ENCODE measurements at places on chromosomes 1 and 21.

DNA sequence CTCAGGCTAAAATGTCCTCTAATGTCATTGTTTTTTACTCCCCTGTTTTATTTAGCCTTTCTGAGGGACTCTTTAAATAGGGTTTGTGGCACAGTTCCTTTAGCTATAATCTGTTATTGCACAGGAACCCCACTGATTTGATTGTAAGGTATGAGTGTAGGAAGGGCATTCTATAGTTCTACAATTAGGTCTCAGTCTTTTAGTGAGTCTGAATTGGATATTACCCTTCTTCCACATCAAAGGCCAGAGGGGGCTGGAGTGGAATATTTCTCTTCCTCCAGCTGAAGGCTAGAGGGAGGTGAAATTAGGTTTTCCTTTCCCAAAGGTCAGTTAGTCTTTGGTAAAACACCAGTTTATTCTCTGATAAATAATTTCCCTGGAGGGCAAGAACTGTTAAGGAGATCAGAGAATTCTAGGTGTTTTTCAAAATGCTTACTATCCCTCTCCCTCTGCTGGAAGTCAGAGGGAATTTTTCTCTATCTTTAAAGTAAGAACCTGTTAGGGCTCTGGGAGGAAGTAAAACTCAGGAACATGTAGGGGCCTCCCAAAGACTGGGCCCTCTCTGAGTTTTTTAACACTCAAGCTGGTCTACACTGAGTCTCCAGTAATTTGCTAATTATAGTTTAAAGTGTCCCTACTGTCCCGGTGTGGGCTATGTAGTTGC is 176.3 kb upstream of the ZNHIT6 start:
- DNase-seq = no peak

DNA sequence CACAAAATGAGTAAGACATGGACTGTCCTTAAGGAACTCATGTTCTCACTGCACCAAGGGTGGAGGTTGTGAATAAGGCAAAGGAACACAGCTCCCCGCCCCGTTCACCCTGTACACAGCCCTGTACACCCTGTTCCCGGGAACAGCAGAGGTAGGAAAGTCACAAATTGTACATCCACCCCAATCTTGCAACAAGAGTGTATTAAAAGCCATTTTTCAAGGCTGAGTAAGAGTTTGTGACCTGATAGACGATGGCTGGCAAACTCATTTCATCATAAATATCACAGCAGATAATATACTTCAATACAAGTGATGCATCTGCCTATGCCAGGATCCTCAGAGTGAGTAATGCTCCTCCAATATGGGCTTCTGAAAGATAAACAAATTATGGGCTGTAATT is 52.5 kb upstream of the CAMK1G start:
- no peak for DNase-seq

- no peak for DNase-seq
Measured at GRCh38 chr1:205972081-205972480, 28.8 kb upstream of the SLC26A9 start.

GRCh38 chr1:93904228-93904627 is 5.0 kb downstream of the GCLM start:
- DNase-seq = no peak

- no peak for DNase-seq
Measured at GRCh38 chr1:101965341-101965740, 31.4 kb downstream of the OLFM3 start.

DNA sequence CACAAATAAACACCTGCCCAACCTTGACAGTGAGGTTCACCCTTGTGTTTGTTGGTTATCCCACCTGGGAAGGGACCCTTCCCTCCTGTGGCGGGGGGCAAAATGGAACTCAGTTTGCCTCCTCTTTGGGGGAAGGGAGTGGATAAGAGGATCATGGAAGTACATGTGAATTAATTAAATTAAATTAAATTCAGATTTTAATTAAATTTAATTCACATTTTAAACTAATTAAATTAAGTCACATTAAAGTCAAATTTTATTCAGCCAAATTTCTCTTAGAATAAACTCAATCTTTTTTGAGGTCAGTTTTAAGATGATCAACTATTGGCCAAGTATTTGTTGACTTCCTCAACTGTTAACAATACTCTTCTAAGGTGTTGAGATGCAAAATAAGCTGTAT is 252.4 kb upstream of the AJAP1 start:
- DNase-seq = no peak

- DNase-seq = peak; percentile 22
Measured at GRCh38 chr1:165075725-165076370, 280.7 kb downstream of the LMX1A start.

- DNase-seq = no peak
Measured at GRCh38 chr21:41659791-41660560, 106.9 kb downstream of the RIPK4 start.

GRCh38 chr1:24451746-24452145 is 36.1 kb downstream of the NIPAL3 start:
- DNase-seq = no peak

- DNase-seq = no peak
Measured at GRCh38 chr1:172252958-172253357, 167.5 kb upstream of the C1orf105 start.

GRCh38 chr1:185704181-185704580 is 30.0 kb upstream of the HMCN1 start:
- DNase-seq = no peak

- peak; percentile 57 for DNase-seq
Measured at GRCh38 chr1:59204001-59204400, 92.9 kb upstream of the FGGY start.

GRCh38 chr1:115252585-115252984 is 85.5 kb downstream of the NGF start:
- no peak for DNase-seq

GRCh38 chr1:112133487-112133886 is 144.0 kb upstream of the KCND3 start:
- no peak for DNase-seq

All from body of pancreas (tissue), 4 donors.